Glutamatergic neuron (in vitro differentiated cells): ENCODE measurements at places on chromosomes 6 and 20.
A peak's percentile ranks its signal among the peaks of the same experiment; 100 is the strongest.

DNA sequence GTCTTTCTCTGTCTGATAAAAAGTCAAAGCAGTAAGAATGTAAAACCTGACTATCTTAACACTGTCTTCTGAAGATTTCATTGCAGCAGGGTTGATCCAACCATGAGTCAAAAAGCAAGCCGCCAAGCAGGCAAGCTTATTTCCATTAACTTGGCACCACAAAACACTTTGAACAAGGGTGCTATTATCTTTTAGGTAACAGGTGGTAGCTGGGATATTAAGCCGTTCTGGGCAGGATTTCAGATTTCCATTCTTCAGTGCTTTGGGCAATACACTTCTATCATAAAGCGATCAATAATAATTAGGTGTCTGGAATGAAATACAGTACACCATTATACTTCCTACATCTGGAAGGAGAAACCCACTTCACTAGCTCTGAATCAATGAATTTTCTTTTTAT is 181.9 kb downstream of the TBC1D7 start:
- DNase-seq, result no peak
- no peak overlapping the region for H3K27ac ChIP-seq
- no peaks in the 10 kb centered on the region for H3K36me3 ChIP-seq
- H3K4me1 ChIP-seq, result no peaks in the 10 kb centered on the region
- H3K4me3 ChIP-seq, result no peak overlapping the region

- H3K4me3 ChIP-seq, result no peak overlapping the region
- no peak overlapping the region for H3K27ac ChIP-seq
- no peak for DNase-seq
- H3K36me3 ChIP-seq, result no peaks in the 10 kb centered on the region
- H3K27me3 ChIP-seq, result peaks cover 2% of the 10 kb centered on the region
- H3K4me1 ChIP-seq, result no peaks in the 10 kb centered on the region
Measured at GRCh38 chr6:36631326-36632011, 37.3 kb downstream of the SRSF3 start.

GRCh38 chr20:33419140-33419974 is 18.0 kb upstream of the CDK5RAP1 start:
- no peak overlapping the region for H3K27ac ChIP-seq
- no peaks in the 10 kb centered on the region for H3K27me3 ChIP-seq
- H3K4me3 ChIP-seq, result no peak overlapping the region

GRCh38 chr20:13995841-13996240 is 525 bp downstream of the MACROD2 start:
- peaks cover 3% of the 10 kb centered on the region for H3K27me3 ChIP-seq
- H3K4me3 ChIP-seq, result peak overlapping the region; percentile 94
- H3K36me3 ChIP-seq, result peaks cover 4% of the 10 kb centered on the region

- no peaks in the 10 kb centered on the region for H3K36me3 ChIP-seq
- no peaks in the 10 kb centered on the region for H3K4me1 ChIP-seq
- peaks cover 4% of the 10 kb centered on the region for H3K27me3 ChIP-seq
- H3K4me3 ChIP-seq, result no peak overlapping the region
Measured at GRCh38 chr6:117074672-117075071, 190.7 kb upstream of the VGLL2 start.

DNA sequence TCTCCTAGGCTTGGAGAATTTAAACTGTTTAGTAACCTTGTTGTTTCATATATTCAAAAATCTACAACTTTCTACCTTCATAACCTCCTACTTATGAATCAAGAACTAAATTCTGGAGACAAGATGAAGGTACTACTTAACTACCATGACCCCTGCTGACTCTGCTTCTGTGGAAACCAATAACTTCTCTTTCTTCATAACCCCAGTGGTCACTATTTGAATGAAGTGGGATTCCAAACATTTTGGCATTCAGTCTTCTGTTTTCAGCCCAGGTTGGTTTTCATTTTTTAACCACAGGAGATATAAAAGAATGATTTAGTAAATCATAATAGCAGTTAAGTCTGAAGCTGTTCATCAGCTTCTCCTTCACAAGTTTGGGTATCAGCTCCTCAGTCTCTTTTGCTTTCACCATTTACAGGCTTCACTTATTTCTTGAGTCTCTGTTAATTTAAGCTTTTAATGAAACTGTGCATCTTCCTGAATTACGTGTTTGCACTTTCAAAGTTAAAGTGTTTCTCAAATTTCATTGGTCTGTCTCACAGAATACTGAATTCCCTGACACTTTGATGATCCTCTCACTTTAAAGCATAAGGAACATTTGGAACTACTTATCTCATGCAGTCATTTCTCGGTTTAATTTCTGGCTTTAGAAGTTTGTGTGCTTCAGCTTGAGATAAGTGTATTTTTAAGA is 9.5 kb downstream of the SENP6 start:
- no peak for DNase-seq
- H3K36me3 ChIP-seq, result no peaks in the 10 kb centered on the region
- peaks cover 2% of the 10 kb centered on the region for H3K27me3 ChIP-seq

DNA sequence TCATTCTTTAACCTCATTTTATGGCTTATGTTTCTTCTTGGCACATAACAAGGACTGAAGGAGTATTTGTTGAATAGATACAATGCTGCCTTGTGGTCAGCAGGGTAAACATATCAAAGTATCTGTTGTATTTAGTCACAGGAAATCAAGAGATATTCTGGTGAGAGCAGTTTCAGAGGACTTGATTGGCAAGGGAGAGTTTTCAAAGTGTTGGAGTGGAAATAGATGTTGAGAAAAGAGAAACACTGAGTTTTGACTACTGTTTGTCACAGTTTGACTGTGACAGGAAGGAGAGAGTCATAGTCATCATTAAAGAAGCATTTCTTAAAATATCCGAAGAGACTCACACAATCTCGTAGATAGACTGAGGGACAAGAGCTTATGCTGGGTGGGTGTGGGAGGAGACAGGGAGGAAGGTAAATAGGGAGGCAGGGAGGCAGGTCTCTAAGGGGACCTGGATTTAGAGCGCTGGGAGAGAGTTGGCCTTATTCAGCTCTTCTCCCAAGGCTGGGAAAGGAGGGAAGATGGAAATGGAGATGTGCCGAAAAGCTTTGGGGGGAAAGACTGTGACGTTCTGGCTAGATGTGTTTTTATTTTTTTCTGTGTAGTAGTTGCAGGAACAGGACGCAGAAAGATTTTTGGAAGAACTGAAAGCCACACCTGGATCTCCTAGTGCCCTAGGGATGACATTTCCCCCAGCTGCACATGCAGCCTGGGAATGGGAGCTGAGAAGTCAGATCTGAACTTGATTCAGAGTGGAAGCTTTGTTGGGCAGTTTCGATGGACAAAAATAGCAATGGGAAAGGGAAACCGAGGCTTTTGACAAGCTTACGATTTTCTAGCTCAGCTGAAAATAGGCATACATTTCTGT is 65.0 kb upstream of the IFNGR1 start:
- H3K27ac ChIP-seq, result no peak overlapping the region
- no peak for DNase-seq
- no peak overlapping the region for H3K4me3 ChIP-seq
- H3K27me3 ChIP-seq, result peaks cover 5% of the 10 kb centered on the region
- H3K36me3 ChIP-seq, result no peaks in the 10 kb centered on the region

- H3K4me1 ChIP-seq, result peaks cover 34% of the 10 kb centered on the region
- H3K27me3 ChIP-seq, result no peaks in the 10 kb centered on the region
- H3K4me3 ChIP-seq, result no peak overlapping the region
- no peaks in the 10 kb centered on the region for H3K36me3 ChIP-seq
- DNase-seq, result no peak
Measured at GRCh38 chr6:157456524-157456829, 75.5 kb downstream of the ZDHHC14 start.

- no peak for DNase-seq
- no peak overlapping the region for H3K27ac ChIP-seq
- H3K27me3 ChIP-seq, result no peaks in the 10 kb centered on the region
- H3K36me3 ChIP-seq, result no peaks in the 10 kb centered on the region
Measured at GRCh38 chr6:166988674-166989201, 10.5 kb upstream of the CEP43 start.

DNA sequence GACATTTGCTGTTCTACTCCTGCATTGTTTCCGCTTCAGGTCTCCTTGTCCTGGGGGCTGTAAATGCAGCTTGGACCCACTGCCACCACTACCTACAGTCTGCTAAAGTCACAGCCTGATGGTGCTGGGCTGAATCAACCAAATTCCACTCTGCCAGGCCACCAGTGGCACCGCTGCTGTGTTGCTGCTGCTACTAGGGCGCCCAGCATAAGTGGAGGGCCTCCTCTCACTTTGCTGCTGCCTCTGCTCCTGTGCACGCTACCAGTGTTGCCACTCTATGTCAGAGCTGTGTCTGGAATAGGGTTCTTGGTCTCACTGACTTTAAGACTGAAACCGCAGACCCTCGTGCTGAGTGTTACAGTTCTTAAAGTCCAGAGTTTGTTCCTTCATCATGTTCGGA is 1.4 kb upstream of the SSR1 start:
- no peak overlapping the region for H3K27ac ChIP-seq
- H3K36me3 ChIP-seq, result peaks cover 5% of the 10 kb centered on the region
- H3K4me1 ChIP-seq, result peaks cover 4% of the 10 kb centered on the region
- H3K27me3 ChIP-seq, result peaks cover 6% of the 10 kb centered on the region
- DNase-seq, result no peak

DNA sequence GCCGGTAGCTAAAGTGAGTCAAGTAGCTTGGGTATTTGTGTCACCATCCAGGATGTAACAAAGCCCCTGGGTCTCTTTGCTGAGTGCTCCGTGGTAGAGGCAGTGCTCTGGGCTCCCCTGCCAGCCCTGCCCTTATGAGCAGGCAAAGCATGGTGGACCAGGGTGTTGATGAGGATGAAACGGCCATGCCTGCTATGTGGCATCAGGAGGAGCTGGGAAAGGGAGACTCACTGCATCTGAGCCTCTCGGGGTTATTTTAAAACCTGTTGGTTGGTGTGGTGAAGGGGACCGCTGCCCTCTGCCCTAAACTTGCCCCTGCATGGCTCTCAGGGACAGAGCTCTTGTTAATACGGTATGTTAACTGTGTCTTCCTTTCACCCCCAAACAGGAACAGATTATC is 143.1 kb downstream of the DTNBP1 start:
- peaks cover 13% of the 10 kb centered on the region for H3K27me3 ChIP-seq
- H3K36me3 ChIP-seq, result peaks cover 23% of the 10 kb centered on the region
- DNase-seq, result no peak
- H3K4me3 ChIP-seq, result no peak overlapping the region
- no peak overlapping the region for H3K27ac ChIP-seq

GRCh38 chr6:26222571-26222970 is 135.3 kb downstream of the HFE start:
- DNase-seq, result no peak
- H3K36me3 ChIP-seq, result no peaks in the 10 kb centered on the region
- no peak overlapping the region for H3K4me3 ChIP-seq
- peaks cover 3% of the 10 kb centered on the region for H3K4me1 ChIP-seq
- no peak overlapping the region for H3K27ac ChIP-seq

DNA sequence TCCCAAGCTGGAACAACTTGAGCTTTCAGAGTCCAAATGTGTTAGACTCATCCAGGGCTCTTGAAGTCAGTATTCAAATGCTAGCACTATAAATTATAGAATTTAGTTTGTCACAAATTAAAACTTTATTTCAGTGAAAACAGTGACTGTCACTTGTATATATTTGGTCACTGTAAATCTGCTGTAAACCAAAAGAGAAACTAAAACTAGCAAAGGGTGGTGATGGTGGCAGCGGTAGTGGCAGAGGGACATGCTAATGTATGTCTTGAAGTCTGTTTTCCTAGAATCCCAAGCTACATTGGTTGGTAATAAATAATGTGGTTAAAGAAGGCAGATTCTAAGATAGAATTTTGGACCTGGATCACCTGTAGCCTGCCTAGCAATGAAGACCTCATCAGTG is 140.4 kb upstream of the CENPW start:
- H3K4me3 ChIP-seq, result no peak overlapping the region
- H3K4me1 ChIP-seq, result no peaks in the 10 kb centered on the region

- H3K27ac ChIP-seq, result no peak overlapping the region
- H3K36me3 ChIP-seq, result peaks cover 3% of the 10 kb centered on the region
- DNase-seq, result no peak
- peaks cover 1% of the 10 kb centered on the region for H3K27me3 ChIP-seq
Measured at GRCh38 chr6:163923658-163924411, 509.3 kb downstream of the QKI start.

- peaks cover 6% of the 10 kb centered on the region for H3K36me3 ChIP-seq
- DNase-seq, result peak; percentile 90
- peak overlapping the region; percentile 93 for H3K4me3 ChIP-seq
- H3K27me3 ChIP-seq, result peaks cover 19% of the 10 kb centered on the region
- peaks cover 4% of the 10 kb centered on the region for H3K4me1 ChIP-seq
- peak overlapping the region; percentile 91 for H3K27ac ChIP-seq
Measured at GRCh38 chr6:26285143-26286134, 79.6 kb upstream of the BTN3A2 start.

DNA sequence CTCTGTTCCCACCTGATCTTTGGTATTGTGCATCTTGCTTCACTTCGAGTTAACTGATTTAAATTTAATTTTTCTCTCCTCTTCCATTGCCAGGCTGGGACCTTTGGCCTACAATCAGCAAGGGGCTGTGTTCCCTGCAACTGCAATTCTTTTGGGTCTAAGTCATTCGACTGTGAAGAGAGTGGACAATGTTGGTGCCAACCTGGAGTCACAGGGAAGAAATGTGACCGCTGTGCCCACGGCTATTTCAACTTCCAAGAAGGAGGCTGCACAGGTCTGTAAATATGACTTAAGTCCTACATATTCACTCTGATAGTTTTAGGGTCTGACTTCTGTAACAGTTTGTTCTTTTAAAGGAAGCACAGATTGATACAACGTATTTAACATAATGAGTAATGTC is 412.4 kb downstream of the ARHGAP18 start:
- H3K36me3 ChIP-seq, result no peaks in the 10 kb centered on the region
- no peak overlapping the region for H3K27ac ChIP-seq
- no peak overlapping the region for H3K4me3 ChIP-seq
- H3K27me3 ChIP-seq, result no peaks in the 10 kb centered on the region
- no peak for DNase-seq
- H3K4me1 ChIP-seq, result peaks cover 8% of the 10 kb centered on the region

- no peak for DNase-seq
- H3K27ac ChIP-seq, result no peak overlapping the region
- no peaks in the 10 kb centered on the region for H3K4me1 ChIP-seq
- H3K27me3 ChIP-seq, result peaks cover 3% of the 10 kb centered on the region
Measured at GRCh38 chr6:156250593-156250992, 526.6 kb upstream of the ARID1B start.

GRCh38 chr6:159473475-159474263 is 219.4 kb downstream of the SOD2 start:
- H3K4me1 ChIP-seq, result no peaks in the 10 kb centered on the region
- H3K36me3 ChIP-seq, result peaks cover 22% of the 10 kb centered on the region
- no peak overlapping the region for H3K27ac ChIP-seq
- no peak for DNase-seq

DNA sequence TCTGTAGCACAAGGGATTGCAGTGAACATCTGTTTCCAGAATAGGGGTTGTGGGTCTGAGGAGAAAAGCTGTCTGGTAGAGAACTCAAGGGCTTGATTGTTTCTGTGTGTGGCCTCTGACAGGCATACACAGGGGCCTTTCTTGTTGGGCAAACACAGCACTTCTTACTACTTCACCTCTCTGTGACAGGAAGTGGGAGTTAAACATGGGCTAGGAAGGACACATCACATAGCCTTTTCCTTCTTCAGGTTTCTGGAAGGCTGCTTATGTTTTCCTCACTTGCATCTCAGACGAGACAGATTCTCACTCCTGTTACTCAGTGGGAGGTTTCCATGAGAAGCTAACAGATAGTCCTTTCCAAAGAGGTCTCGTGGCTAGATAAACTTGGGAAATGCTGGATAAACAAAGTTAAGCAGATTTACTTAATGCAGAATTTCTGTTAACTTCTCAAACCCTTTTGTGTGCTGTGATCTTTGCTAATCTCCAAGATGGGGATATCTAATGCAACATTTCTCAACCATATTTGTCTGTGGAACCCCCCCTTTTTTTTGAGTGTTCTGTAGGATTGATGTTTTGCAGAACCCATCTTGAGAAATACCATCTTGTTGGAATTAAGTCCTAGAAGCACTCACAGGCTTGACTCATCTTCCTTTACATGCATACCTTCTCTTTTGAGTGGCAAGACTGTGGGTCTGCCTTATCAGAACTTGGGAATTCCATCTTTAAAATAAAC is 41.9 kb upstream of the RNF8 start:
- H3K36me3 ChIP-seq, result no peaks in the 10 kb centered on the region
- no peak overlapping the region for H3K27ac ChIP-seq
- H3K4me3 ChIP-seq, result no peak overlapping the region
- H3K27me3 ChIP-seq, result no peaks in the 10 kb centered on the region
- peaks cover 12% of the 10 kb centered on the region for H3K4me1 ChIP-seq
- DNase-seq, result no peak
